ENCODE measurements at places on chromosomes 7 and 10. TPM values are rescaled to one million over a fixed set of nuclear protein-coding genes. Genes with fewer than 3 reads are reported as not detected.

Gene CLDN3
- 0.12 TPM for total RNA-seq

Gene HYAL4
- not detected for total RNA-seq

Gene SLC39A12
- total RNA-seq = under 0.01 TPM

Gene VSTM4
- 1.1 TPM for total RNA-seq

Gene HOXA5
- 0.66 TPM for total RNA-seq

Gene CDC123
- 175 TPM for total RNA-seq

Gene METTL27
- total RNA-seq = 51.5 TPM

All from uterine smooth muscle cell (primary cell).